A549 treated with AZD2906 at 1 μM for 4 hours (cell line): ENCODE measurements at places on chromosomes 3 and 15. TPM values are rescaled to one million over a fixed set of nuclear protein-coding genes. Genes with fewer than 3 reads are reported as not detected.

The GOLGA8Q gene
- 0.10 to 0.16 TPM (median 0.11 TPM) in 3 of 5 replicates, not detected in the others for total RNA-seq

The CPEB1 gene
- 2.6 to 3.4 TPM (median 3.2 TPM) in 5 replicates for total RNA-seq

The C3orf52 gene
- 8.9 to 12.3 TPM (median 10.6 TPM) in 5 replicates for total RNA-seq

The ALCAM gene
- 78.0 to 120 TPM (median 98.3 TPM) in 5 replicates for total RNA-seq

The INSYN1 gene
- 1.9 to 3.2 TPM (median 2.4 TPM) in 5 replicates for total RNA-seq
